Stimulated activated memory B cell treated with anti-CD40 and anti-IgM and Interleukin-4, amounts not matched to agents 10 μg/mL and 1 μg/mL and 100 μg/mL, for 72 hours (primary cell): ENCODE measurements at places on chromosomes 7 and 10.

DNA sequence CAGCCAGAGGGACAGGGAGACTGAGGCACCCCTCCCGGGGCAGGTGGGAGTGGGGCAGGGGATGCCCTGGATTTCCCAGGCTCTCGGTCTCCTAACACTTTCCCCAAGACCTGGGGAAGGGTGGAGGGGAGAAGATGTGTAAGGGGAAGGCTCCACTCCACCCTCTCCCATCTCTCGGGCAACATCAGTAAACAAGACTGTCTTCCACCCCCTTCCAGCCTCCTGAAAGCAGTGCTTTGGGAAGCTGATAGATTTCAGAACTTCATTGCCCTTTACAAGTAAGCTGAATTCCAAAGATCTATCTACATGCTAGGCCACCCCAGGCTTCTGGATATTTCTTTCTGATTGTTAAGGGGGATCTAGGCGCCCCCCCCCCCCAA, 3.7 kb downstream of the FLNC start:
- no peak for ATAC-seq

GRCh38 chr7:41656366-41656765, 46.5 kb downstream of the INHBA start:
- no peak for ATAC-seq

DNA sequence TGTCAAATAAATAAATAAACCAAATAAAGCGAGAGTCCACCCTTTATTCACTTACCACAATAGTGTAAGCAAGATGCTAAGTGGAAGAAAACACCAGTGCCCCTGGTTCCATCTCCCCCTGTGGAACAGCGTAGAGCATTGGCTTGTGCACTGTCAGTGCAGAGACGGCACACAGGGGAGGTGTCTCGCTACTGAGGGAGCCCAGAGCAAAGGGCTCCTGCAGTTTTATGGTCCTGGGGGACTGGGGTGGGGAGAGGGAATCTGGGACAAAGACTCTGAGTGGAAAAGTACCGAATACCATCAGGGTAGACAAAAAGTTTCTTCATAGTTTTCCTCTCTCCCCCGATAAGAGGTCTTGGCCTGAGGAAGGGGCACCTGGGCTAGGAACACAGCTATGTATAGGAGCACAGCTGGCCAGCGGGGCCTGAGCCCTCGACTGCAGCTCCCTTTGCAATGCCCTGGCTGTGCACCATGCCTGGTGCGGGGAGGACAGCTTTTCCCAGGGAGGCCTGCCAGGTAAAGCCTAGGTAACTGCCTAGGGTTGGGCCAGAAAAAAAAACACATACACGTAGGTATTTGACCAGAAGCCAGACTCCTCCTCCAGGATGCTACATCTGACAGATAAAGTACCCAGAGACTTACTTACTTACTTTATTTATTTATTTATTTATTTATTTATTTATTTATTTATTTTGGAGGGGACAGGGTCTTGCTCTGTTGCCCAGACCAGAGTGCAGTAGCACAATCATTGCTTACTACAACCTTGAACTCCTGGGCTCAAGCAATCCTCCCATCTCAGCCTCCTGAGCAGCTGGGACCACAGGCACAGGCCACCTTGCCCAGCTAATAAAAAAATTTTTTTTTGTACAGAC, 88.8 kb upstream of the KIF5B start:
- ATAC-seq: no peak

DNA sequence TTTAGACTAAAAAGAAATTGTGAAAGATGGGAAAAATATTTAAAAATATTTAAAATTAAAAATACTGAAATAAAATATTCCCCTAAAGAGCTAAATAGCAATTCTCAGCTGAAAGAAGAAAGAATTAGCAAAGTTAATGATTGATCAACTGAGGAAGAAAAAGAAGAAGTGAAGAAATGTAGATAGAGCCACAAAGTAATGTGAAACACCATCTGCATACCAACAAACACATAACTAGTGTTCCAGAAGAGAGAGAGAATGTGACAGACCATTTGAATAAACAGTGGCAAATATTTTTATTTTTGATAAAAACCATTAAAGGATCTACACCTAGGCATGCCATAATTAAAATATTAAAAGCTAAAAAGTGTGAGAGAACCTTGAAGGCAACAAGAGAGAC, 784.5 kb upstream of the ZWINT start:
- no peak for ATAC-seq

GRCh38 chr10:132023092-132023811, 41.5 kb upstream of the BNIP3 start:
- peak; percentile 62 for ATAC-seq

DNA sequence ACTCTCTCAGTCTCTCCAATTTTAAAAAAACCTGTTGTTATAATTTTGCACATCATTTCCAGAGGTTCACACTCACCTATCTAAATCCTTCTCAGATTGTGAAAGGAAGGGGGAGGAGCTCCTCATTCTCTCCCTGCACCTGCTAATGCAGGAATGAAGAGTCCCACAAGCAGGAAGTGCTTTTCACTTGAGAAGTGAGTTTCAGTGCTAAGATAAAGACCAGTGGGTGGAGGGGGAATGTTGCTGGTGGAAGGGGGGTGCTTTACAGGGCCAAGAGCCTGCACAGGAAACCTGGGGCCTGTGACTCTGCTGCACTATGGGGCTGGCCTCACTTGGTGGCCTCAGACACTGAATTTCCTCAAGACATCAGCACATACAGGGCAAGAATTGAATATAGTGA, 176.4 kb downstream of the PTPN20 start:
- ATAC-seq: peak; percentile 6

- peak; percentile 13 for ATAC-seq
Observed at GRCh38 chr7:42105554-42106358, 131.3 kb downstream of the GLI3 start.

DNA sequence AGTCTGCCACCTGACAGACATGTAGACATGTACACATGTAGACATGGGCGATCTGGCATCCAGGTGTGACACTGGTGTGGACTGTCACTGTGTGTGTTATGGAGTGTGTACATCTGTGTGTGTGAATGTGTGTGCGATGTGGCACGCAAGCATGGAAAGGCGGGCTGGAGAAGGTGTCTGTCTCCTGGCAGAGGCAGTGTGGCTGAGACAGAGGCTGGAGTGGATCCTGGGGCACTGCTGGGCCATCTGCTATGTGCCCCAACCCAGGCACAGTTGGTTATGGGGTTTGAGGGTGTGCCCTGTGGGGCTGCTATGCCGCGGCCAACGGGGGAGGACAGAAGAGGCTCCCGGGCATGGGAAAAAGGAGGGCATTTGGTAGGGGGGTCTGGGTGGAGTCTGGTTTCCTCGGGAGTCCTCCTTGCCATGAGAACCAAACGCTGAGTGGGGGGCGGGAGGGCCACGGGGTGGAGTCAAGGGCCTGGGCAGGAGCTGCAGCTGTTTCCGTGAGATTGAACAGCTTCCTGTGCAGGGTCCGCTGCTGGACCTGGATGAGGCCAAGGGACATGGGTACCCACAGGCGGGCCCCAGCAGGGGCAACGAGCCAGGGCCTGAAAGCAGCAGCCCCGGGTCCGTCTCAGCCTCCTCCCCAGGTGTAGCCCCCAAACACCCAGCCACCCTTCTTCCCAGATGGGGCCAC, 1.3 kb downstream of the ELN start:
- peak; percentile 20 for ATAC-seq

DNA sequence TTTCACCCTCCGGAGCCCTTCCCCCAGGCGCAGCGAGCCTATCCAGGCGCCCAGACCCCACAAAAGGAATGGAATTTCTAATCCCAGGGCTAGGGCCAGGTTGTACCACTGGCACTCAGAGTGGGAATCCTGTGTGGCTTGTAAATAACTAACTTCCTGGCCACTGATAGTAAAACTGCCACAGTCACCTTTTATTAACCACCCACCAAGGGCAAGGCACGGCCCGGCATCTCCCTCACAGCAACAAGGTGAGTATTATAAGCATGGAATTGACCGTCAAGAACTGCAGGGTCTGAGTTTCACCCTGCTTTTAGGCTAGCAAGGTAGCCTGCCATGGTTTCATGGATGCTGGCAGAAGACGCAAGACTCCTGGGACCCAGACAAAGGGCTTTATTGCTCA, 51.1 kb downstream of the SPOCK2 start:
- no peak for ATAC-seq

- ATAC-seq: no peak
Observed at GRCh38 chr10:102549549-102549948, 45.8 kb downstream of the SUFU start.

- ATAC-seq: no peak
Observed at GRCh38 chr10:67269828-67270227, 344.0 kb downstream of the LRRTM3 start.

- ATAC-seq: no peak
Observed at GRCh38 chr7:16585540-16585939, 58.9 kb downstream of the LRRC72 start.

DNA sequence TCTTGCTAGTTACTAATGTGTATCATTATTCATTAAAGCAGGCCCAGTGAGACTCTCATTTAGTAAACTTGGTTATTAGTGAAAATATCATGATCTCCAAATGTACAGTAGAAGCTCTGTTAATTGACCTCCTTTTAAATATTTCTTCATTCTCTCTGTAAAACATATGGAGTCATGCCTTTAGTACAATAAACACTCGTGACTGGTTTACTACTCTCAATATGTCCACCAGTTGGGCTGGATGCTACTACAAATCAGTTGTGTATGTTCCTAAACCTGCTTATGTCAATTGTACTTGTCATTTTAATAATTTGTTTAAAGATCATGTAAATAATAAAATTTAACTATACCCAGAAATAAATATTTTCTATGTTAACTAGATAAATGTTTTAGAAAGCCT, 68.6 kb upstream of the COMTD1 start:
- ATAC-seq: no peak

DNA sequence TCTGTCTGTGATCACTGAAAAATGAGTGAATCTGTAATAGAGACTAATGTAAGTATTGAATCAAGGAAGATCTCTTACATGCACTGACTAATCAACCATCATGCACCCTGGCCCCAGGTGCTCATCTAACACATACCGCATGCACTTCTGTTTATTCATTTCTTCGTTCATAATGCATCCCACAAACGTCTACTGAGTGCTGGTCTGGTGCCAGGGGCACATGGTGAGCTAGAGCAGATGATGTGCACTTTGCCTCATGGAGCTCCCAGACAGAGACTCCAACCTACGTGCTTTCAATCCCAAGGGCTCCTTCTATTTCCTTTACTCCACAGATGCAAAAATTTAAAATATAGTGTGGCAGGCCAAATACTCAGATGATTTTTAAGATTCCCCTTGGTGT, 10.7 kb downstream of the C10orf90 start:
- no peak for ATAC-seq

- ATAC-seq: no peak
Observed at GRCh38 chr10:59962756-59963155, 56.4 kb upstream of the CCDC6 start.

GRCh38 chr7:121546632-121547543, 150.8 kb upstream of the FAM3C start:
- ATAC-seq: no peak
